Activated CD4-positive, CD25-positive, alpha-beta regulatory T cell treated with anti-CD3 and anti-CD28 coated beads, Interleukin-2, amount 50 U/mL, for 72 hours (primary cell): ENCODE measurements at places on chromosomes 3 and 15.
A peak's percentile ranks its signal among the peaks of the same experiment; 100 is the strongest.

DNA sequence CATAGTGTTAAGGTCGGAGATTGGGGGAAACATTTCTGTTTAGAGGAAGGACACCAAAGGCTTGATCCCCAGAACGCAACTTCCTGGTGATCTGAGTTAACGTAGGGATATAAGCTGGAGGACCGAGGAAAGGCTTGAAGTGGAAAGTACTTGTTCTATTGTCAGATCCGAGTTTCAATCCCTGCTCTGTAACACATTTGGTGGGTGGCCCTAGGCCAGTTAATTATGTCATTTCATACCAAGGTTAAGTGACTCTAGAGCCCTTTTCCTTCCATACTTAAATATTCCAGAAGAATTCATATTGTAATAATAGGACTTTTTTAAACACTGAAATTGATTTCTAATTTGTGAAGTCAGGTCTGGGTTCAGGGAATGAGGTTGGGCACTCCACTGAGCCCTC lies 80.9 kb downstream of the RPLP1 start:
- DNase-seq, result no peak

DNA sequence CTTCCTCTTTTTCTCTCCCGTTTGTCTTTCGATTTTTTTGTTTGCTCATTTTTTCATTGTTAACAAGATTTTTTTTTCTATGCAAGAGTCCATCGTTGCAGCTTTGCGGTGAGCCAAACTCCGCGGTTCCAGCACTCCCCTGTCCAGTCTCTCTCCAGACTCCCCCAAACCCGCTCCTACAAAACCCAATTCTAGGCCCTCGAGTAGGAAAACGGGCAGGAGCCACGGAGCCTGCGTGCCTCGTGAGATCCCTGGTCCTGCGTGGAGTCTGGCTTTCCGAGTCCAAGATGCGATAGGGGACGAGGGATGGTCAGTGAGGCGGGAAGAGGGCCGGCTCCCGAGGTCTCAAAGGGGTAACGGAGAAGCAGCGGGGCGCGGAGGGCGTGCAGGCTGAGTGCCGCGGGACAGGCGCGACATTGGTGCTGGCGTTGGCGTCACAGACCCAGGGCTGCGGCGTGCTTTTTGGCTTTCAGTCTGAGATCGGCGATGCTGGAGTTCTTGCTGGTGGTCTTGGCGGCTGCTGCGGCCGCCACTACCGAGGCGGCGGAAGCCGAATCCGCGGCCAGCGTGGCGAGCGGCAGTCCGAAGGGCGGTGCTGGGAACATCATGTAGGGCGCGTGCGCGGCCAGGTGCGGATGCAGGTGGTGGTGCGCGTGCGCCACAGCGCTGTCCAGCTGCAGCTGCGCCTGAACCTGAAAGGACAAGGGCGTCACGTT lies 8.5 kb downstream of the SHOX2 start:
- DNase-seq, result peak; percentile 77

- no peak for DNase-seq
Observed at GRCh38 chr15:66625974-66626373, 60.2 kb upstream of the LCTL start.

- DNase-seq, result no peak
Observed at GRCh38 chr3:111979434-111980038, 710 bp downstream of the ABHD10 start.

- no peak for DNase-seq
Observed at GRCh38 chr3:41963823-41964222, 1.9 kb upstream of the ULK4 start.

- no peak for DNase-seq
Observed at GRCh38 chr15:41792000-41792637, 17.8 kb downstream of the MAPKBP1 start.

- no peak for DNase-seq
Observed at GRCh38 chr15:52728899-52729298, 49.7 kb upstream of the ATOSA start.

GRCh38 chr3:48023377-48023776 lies 7.2 kb upstream of the MAP4 start:
- no peak for DNase-seq

- no peak for DNase-seq
Observed at GRCh38 chr3:134768837-134769236, 26.2 kb upstream of the EPHB1 start.

DNA sequence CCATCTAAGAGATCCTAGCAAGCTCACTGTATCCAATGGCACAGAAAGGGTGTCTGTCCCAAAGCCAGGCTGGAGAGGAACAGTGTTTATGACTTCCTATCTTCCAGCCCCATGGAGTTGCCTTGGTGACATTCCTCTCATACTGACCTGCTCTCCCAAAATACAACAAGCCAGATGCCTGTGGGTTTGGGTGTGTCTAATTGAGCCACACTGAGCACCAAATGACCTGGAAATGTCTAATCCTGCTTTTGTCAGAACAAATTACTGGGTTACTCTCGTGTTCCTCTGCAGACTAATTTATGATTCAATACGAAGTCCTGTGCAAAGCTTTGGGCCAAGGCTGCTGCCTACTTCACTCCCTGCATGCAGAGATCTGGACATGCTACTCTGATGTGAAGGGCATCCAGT lies 98.1 kb upstream of the STRIT1 start:
- no peak for DNase-seq

DNA sequence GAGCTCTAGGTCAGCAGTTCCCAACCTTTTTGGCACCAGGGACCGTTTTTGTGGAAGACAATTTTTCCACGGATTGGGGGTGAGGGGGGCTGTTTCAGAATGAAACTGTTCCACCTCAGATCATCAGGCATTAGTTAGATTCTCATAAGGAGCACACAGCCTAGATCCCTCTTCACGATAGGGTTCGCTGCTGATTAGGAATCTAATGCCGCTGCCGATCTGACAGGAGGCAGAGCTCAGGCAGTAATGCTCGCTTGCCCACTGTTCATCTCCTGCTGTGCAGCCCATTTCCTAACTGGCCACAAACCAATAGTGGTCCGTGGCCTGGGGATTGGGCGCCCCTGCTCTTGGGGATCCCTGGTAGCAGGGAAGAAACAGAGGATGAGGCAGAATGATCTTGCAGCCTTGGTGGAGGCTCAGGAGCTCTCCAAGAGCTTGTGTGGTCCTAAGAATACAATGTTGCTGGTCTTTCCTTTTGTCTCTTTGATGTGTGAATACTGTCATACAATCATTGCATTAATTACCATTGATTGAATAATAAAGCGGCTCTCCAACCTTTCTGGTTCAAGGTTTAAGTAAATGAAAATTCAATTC lies 183.2 kb downstream of the FNDC3B start:
- DNase-seq, result no peak
